ENCODE measurements at places on chromosomes 5 and 9.

- no peak for DNase-seq
These were observed 127.6 kb upstream of the CYLC2 start for GRCh38 chr9:102867488-102867887.

DNA sequence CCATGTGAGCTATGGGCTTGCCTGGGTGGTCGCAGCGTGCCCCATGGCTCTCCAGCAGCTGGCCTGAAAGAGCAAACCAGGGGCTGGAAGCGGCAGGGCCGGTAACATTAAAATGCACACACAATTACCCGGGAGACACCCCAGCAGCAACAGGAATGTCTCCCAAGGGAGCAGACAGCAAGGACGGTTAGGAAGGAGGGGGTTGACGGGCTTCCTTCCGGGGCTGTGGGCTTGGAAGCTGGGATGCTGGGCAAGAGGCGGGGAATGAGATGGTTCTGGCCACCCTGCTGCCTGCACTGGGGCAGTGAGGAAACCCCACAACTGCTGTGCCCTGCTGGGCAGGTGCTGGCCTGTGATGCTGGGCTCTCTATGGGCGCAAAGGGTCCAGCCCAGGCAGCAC is 71.8 kb upstream of the ADAMTS2 start:
- DNase-seq: peak; percentile 36

DNA sequence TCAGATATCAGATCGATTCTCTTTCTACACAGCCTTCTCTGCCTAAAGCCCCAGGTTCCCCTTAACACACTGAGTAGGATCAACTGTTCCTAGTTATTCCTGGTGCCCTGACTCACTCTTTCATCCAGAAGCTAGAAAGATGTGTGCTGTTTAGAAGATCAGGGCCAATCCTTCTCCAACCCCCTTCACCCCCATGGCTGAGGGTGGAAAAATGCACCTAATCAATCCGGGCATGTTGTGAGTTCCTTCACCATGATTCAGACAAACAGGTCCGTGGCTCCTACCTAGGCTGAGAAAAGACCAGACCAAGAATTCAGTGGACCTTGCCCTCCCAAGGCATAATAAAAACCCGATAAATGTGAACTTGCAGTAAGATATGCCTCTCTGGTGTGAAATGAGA is 85.4 kb upstream of the EQTN start:
- DNase-seq: no peak

GRCh38 chr9:84146893-84147710 is 166.5 kb downstream of the RMI1 start:
- DNase-seq: no peak
